ENCODE measurements at places on chromosomes 3 and 15. TPM values are rescaled to one million over a fixed set of nuclear protein-coding genes. Genes with fewer than 3 reads are reported as not detected.
A peak's percentile ranks its signal among the peaks of the same experiment; 100 is the strongest.

TXNRD3 gene
- total RNA-seq = 14.3 TPM

UBE2E2 gene
- total RNA-seq = 114 TPM

SLC2A2 gene
- total RNA-seq = not detected

POLR2M gene
- 59.2 TPM for total RNA-seq

FETUB gene
- not detected for total RNA-seq

IQCH gene
- 4.6 TPM for total RNA-seq

ARGFX gene
- not detected for total RNA-seq

CNTN4 gene
- 7.8 TPM for total RNA-seq

- ATAC-seq = no peak
Measured at GRCh38 chr3:177813322-177813721, 616.0 kb upstream of the TBL1XR1 start.

DNA sequence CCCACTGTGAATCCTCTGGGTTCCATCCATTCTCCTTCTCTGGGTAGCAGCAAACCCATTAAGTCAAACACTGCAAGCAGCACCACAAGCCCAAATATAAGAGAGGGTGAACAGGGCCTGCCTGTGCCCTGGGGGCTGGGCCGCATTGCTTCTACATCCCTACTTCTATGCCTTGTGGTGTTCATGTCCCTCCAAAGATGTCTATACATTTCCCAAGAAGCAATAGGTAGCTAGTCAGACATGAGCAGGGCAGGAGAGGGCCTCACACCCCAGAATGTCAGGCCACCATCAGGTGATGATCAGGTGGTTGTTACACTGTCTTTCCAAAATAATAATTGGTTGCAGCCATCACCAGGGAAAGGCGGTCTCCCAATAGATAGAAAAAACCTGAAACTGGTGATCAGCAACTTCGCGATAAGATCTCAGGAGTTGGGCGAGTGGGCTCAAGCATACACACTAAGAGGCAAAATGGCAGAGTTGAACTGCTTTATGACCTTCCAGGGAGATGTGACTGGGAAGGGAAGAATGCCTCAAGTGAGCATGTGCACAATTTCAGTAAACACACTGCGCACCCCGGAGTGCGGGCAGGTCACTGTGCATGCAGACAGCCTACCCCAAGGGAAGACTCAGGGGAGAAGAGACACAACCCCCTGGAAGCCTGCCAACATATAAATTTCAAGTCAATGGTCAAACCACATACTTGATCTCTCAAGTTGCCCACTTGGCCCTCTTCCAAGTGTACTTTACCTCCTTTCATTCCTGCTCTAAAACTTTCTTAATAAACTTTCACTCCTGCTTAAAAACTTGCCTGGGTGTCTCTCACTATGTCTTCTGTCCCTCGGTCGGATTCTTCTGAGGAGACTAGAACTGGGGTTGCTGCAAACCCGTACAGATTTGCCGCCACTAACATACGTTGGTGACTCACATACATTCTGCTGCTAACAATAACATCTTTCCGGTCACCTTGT is 39.9 kb downstream of the KLF15 start:
- no peak for ATAC-seq

DNA sequence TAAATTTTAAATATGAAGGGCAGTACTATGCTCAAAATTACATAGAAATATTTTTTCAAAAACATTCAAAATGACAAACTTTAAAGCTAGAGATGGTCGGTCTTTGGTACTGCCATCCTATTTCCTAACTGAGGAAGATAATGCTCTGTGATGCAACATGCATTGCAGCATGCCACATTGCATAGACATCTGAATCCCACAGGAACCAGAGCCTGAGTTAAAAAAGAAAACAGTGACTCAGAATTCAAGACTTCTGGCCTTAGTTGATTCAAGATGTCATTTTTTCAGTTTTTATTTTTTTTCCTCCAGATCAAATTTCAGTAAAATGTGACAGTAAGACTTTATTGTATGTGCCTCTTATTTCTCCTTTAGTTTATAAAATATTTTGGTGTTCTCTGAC is 33.1 kb downstream of the TP63 start:
- ATAC-seq = no peak

- no peak for ATAC-seq
Measured at GRCh38 chr15:29043736-29044502, 158.1 kb downstream of the APBA2 start.

DNA sequence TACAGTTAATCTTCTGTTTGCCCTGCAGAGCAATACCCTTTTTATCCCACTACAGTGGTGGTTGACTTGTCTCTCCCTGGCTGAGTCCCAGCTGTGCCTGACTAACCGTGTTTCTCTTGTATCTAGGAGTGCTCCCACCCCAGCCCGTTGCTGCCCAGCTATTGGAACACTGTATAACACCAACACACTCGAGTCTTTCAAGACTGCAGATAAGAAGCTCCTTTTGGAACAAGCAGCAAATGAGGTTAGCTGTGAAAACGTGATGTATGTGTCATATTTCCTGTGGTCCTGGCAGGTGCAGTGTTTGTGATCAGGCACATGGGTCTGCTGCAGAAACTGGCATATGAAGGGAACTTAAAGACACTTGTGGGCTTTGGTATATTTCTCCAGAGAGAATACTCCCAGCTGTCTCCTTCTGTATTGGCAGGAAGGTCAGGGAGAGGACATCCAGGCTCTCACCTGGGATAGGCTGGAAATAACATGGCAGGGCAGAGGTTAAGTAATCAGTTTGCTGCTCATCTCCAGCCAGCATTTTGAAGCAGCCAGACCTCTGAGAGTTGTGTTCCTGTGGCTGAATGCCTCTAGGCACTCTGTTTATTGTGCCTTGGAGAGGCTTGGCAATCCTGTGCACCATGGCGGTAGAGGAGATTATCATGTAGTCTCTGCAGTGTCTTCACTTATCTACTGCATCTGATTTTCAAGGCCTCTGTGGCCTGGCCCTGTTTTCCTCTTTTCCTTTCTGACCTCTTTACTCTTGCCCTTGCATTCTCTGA is 34.8 kb downstream of the ATG7 start:
- no peak for ATAC-seq

DNA sequence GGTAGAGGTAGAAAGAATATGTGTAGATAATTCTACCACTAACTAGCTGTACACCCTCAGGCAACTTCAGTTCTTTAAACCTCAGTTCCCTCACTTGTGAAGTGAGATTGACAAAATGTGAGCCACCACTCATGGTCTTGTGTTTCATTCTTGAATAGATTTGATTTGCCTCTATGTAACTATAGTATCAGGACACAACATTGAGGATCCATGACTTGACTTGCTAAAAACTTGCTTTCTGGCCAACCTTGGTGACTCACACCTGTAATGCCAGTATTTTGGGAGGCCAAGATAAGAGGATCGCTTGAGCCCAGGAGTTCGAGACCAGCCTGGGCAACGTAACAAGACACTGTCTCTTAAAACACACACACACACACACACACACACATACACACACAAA is 115.8 kb upstream of the FLNB start:
- no peak for ATAC-seq

- no peak for ATAC-seq
Measured at GRCh38 chr3:146817704-146818103, 212.6 kb upstream of the PLSCR5 start.

DNA sequence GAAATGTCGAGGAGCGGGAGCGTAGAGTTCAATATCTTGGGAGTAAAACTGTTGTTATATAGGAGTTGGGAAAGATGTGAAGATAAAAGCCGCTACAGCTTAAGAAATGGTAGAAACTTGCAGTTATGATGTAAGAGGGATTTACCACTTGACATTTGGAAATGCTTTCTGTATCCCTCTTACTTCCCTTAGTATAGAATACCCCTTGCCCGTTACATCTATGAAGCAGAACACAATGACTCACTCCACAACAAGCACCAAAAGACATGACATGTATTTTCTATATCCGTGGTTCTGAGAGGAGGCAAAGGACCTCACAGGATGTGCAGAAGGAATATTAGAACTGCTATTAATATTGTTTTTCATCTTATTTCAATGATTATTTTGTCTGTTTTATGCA is 254.2 kb upstream of the NR2F2 start:
- ATAC-seq = no peak

DNA sequence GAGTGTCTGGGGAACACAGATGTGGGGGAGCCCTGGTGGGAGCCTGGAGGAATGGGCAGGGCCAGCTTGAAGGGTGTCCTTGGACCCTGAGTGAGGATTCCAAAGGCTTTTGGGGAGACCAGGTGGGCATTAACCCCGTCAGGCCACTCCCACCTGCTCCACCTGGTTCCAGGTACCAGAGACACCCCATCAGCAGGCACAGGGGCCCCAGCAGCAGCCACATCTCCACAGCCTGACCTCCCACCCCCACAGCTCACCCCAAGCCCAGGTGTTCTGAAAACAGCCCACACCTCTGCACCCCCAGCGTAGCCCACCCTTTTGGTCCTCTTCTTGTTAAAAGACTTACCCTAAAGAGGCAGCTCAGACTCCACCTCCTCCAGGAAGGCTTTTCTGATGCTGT is 102.1 kb upstream of the PRR20G start:
- no peak for ATAC-seq

DNA sequence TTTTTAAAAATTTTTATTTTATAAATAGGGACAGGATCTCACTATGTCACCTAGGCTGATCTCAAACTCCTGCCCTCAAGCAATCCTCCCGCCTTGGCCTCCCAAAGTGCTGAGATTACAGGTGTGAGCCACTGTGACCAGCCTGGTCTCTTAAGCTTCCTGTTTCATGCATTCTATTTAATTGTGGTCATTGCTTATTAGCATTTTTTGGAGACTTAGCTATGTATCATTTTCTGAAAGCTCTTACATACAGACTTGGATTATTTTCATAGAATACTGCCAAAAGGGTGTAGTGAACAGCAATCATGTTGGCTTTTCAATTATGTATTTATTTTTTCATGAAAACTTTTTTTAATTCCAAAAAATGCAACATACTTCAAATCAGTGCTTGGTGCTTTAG is 51.5 kb upstream of the DCUN1D1 start:
- no peak for ATAC-seq

GRCh38 chr15:72456684-72457083 is 17.4 kb upstream of the ARIH1 start:
- no peak for ATAC-seq

DNA sequence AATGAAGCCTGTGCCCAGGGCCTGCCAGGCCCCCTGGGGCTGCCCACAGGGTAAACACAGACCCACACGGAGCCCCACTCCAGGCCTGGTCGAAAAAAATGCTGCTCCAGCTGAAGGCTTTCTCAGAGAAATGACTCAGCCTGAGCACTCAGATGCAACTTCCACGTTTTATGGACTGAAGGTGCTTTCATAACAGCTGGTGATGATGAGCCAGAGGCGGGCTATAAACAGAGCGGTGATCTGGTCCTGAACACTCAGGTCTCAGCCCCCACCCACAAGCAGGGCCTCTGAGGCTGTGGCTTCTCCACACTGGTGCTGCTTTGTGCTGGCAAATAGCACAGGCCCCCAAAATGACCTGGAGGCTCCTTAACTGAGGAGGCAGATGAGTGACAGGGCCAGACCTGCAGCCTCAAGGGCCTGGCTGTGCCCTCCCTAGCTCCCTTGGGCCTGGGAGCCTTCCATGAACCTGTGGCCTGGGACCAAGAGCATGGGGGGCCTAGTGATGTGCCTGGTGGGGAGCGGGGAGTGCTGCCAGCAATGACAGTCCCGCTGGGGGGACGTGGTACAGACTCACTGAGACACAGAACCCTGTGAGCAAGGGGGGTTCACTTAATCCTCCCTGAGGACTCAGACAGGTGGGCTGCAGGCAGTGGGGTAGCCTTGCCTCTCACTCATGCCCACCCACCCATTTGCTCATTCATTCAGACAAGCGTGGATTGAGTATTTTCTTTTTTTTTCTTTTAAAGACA is 23.0 kb upstream of the FURIN start:
- peak; percentile 28 for ATAC-seq

DNA sequence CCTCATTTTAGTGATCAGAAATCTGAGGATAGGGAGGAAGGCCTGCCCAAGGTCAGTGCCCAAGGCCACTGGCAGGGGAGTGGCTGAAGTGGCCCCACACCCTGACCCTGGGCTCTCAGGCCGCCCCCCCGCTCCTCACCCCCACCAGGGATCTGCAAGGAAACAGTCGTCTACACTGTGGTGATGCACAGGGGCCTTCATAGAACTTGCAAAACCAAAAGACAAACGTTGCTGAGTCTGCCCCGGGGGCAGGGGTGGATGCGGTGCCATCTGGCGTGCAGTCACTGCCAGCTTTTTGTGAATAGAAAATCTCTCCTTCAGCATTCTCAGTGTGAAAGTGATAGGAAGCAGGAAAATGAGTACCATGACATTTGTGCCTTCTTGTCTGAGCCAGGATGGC is 41.3 kb downstream of the WHAMM start:
- ATAC-seq = no peak

DNA sequence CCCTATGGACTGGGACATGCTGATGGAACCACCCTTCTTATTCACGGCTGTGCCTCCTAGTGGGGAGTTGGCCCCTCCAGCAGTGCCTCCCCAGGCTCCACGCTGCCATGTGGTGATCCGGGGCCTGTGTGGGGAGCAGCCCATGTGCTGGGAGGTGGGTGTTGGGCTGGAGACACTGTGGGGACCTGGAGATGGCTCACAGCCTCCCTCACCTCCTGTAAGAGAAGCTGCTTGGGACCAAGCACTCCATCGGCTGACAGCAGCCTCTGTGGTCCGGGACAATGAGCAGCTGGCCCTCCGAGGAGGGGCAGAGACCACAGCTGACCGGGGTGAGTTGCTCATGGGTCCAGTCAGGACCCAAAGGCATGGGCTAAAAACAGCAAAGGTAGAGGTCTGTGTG is 9.1 kb downstream of the ALG3 start:
- no peak for ATAC-seq

DNA sequence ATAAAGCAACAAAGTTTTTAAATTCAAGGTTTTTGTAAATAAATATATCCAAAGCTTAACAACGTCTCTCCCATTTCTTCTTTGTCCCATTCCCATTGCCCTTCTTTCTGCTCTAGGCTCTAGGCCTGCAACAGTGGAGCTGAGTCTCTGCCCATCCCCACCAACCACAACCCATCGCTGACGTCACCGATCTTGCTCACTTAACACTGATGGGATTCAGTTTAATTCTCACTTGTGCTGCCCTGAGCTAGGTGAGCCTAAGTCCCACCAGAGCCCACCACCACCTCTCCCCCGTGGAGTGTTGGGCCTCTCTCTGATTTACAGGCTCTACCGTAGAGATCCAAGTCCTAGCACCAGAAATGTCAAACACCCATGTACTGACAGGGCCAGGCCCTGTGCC is 61.3 kb upstream of the RAB6B start:
- ATAC-seq = no peak

Data from gastroesophageal sphincter (tissue), 4 donors.